ENCODE measurements at places on chromosomes 4 and X.

DNA sequence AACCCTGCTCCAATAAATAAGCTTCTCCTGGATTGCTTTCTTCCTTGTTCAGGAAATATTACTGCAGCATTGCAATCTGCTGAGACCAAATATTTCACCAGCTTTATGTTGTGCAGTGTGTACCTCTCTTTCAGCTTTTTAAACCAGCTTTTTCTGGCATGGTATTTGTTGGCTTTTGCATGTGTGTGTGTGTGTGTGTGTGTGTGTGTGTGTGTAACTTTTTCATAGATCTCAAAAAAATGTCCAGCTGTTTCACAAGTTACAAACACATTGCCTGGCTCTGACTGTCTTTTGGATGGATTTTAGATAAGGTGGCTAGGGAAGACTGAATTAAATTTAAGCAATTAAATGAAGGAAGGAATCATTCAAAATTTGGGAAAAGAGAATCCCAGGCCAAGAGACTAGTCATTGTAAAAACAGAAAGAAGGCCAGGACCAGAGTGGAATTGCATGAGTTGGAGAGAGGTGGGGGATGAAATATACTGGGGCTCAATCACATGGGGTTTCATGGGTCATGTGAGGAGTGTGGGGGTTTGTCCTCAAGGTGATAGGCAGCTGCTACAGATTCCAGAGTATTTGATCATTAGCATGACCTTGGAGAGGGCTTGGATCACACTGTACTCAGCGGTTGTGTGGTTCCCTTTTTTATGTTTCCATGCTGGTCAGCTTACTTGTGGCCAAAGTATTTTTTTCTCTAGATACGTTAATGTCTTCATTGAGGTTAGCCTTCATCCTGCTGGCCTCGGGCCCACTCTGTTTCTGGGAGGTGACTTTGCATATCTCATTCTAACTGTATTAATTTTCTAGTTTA is 357.7 kb upstream of the BOD1L1 start:
- no peak for DNase-seq

DNA sequence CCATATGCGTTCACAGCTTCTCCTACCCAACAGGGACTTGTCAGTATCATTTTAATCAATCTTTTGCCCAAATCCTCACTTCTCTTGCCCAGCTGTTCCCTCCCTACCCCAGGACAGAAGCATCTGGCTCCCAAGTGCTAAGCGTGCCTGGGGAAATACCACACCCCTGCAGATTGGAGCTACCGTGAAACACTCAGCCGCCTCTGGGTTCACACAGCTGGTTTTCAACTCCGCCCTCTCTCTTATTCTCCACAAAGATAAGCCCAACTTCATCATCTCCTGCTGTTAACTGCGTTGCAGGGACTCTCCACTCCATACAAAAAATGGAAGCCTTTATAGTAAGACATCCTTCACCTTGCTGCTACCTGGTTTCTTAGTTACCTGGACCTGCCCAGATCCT is 147.3 kb upstream of the FTHL17 start:
- DNase-seq = no peak

DNA sequence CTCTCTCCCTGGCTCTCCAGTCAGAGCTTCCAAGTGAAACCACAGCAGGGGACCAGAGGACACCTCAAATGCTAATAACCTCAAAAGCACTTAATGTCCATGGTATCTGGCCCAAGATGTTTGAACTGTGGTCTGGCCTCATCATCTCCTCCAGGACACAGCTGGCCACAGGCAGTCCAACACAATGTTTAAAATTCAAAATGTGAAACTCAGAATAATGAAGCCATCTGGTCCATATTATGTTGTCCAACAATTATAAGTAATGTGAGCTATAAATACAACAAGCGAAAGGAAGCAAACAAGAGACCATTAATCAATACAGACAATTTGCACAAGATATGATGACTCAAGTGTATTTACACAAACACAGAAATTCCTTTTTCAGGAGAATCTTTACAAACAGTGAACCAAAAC is 90.7 kb upstream of the S100G start:
- DNase-seq = no peak

- DNase-seq = no peak
Observed at GRCh38 chr4:15233264-15233597, 194.6 kb upstream of the C1QTNF7 start.

- no peak for DNase-seq
Observed at GRCh38 chr4:169791527-169792156, 33.9 kb upstream of the HPF1 start.

DNA sequence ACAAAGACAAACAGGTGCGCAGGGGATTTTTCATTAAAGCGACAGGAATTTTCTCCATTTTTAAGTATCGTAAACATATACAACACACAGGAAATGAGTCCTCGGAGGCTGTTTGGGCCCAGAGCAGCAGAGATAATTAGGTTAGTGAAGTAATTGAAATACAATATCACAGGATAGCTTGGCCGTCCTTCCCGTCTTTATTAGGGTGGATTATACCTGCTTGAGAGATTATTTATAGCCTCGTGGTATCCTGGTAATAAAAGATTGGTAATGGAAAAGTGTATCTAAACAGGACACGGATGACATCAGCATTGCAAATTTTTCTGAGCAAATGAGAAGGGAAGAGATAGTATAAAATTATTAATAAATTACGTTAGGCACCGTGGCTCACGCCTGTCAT is 68.2 kb downstream of the CRLF2 start:
- no peak for DNase-seq

- DNase-seq = no peak
Observed at GRCh38 chrX:15202454-15203177, 67.3 kb downstream of the ASB9 start.

DNA sequence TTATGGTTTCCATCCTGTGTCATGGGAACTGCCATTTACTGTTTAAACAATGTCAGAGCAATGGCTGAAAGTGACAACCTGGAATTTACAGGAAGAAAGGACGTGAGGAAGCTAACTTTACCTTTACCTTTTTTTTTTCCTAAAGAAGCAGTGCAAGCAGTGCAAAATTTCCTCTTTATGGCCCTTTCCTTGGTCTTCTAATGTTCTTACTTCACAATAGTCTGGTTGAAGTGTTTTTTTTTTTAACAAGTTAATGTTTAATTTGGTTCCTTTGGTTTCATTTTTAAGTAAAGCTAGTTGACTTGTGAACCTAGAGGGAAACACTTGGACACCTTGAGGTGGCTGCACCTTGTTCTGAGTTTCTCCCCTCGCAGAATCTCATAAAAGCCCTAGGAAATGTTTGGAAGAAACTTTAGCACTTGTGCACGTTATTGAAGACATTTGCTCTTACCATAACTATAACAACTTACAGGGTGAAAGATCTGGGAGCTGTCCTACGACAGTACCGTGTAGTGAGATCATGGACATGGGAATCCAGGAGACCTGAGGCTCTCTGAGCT is 1.8 kb downstream of the SGMS2 start:
- DNase-seq = no peak

DNA sequence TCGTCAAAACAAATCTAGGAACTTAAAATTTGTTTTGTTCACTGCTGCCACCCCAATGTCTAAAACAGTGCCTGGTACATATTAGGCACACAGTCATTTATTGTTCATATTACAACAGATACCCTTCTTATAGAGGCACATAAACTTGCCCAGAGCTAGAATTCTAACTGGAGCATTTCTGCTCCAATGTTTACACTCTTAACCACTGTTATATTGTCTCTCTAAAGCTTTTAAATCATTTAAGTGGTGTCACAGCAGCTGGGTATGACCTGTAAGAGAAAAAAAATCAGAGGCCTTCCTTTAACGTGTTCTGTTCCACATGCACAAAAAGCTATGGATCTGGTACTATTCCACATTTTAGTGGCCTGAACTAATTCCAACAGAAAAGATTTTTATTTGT is 3.0 kb downstream of the UBE2D3 start:
- DNase-seq = no peak

GRCh38 chr4:183118585-183118984 is 19.5 kb downstream of the WWC2 start:
- no peak for DNase-seq

DNA sequence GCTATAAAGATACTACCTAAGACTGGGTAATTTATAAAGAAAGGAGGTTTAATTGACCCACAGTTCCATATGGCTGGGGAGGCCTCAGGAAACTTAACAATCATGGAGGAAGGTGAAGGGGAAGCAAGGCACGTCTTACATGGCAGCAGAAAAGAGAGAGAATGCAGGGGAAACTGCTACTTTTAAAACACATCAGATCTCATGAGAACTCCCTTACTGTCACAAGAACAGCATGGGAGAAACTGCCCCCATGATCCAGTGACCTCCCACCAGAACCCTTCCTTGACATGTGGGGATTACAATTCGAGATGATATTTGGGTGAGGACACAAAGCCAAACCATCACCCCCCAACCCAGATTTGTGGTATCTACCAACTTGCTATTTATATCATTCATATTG is 13.9 kb downstream of the TEX13C start:
- DNase-seq = no peak

DNA sequence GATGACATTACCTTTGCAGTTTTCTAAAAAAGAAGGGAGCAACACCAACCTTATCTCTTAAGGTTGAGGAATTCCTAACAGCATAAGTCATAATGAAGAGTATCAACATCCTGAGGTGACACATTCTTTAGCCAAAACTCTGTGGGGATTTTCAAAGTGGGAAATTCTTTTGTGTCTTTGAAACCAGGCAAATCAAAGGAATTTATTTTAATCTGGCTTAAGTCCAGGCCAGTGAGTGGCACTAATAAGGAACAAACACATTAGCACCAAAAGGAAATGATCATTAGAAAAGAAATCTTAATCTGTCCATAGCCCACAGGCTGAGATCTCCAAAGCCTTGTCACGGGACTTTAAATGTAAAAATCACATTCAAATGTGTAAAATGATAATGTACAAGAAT is 110.1 kb downstream of the LARP7 start:
- DNase-seq = no peak

GRCh38 chr4:77354550-77354949 is 197.5 kb downstream of the CCNG2 start:
- DNase-seq = no peak

DNA sequence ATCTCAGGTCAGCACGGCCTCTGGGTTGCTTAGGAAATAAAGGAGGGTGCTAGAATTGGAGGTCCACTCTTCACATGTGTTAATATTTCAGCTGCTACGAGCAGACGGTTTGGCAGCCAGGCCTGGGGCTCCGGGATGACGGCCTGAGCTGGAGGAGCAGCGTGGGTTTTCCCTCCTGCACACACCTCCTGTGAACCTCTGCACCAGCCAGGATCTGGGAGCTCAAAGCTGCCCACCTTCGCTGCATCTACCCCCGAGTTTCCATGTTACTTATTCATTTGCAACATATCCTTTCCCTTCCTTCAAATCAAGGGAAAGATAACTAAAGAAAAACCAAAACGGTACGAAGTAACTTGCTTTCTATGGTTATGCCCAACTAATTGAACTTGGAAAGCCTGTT is 13.6 kb downstream of the STOX2 start:
- no peak for DNase-seq

DNA sequence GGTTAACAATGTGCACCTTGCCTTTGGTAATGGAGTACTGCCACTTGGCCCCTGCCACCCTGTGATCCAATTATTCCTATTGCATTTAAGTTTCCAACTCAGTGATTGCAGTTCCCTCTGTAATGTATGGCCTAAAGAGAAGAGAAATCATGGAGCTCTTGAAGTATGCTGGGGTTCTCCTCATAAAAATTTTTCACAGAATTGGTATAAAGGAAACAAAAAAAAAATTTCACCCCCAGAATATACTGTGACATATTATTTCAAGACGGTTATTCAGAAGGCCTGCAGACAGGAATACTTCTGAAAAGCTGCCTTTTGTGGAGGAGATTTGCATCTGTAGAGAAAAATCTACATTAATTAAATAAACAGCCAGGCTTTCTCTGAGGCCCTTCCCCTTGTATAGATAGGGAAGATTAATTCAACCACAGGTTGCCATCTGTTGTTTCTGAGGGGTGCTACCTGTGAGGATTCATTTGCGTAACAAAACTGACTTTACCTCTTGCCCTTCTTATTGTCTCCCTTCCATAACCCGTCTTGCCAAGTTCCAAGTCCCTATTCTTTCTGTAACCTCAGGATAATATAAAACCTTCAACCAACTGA is 94.8 kb upstream of the LANCL3 start:
- no peak for DNase-seq

GRCh38 chr4:3387943-3388361 is 53.8 kb upstream of the HGFAC start:
- DNase-seq = peak; percentile 33

DNA sequence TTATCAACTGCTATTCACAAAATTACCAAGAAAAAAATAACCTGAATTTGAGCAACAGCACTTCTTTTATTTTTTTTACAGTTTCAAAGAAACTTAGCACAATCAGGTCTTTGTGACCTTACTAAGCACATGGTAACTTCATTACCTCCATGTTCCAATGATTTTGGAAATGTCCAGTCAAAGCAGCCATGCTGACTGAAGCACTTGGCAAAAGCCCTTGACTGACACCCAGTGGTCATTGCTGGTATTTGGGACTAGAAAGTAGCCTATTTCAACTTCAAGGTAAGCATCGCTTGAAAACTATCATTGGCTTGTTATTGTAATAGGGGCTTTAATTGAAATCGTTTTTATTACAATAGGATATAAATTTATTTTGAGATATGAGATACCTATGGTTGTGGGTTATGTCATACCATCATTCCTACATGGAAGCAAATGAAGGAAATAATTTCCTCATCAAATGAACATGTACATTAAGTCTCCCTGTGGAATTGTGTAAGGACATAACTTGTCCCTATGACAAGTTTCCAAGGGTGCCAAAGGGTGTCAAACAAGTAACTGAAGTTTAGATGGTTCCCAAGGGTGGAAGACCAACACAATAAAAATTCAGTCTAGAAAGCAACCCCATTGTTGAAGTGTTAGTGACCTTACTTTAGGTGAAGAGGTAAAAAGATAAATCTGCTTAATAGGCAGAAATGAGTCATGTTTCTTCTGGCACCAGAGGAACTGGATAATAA is 15.2 kb upstream of the ANXA10 start:
- DNase-seq = no peak

DNA sequence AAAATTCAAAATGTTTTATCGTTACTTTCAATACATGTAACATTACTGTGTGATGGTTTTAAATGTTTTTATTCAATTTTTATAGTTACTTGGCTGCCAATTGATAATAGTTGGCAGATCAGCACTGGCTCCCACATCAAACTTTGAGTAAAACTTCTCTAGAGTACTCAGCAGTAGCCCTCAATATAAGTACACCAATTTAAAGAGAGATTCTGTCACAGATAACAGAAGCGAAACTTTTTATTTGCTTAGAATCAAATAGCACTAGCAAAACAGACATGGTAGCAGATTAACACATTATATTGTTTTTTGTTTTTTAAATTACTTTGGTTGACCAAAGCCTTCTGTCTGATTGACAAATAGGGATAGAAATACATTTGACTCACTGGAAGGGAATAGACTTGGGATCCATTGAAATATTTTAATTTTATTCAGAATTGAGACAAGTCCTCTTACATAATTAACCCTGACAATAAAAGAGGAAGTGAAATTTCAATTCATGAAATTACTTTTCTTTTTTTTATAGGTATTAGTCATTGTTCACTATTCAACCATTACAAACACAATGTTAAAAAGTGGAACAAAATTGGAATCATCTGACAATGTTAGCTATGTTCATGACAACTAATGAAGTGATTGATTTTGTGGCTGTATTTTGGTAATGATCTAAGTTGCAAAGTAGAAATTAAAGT is 554.9 kb downstream of the KLHL4 start:
- no peak for DNase-seq

GRCh38 chr4:87962398-87963146 is 12.9 kb upstream of the SPP1 start:
- DNase-seq = no peak
